Stimulated activated CD4-positive, alpha-beta T cell treated with anti-CD3 and anti-CD28 coated beads, Interleukin-12 subunit alpha, Interleukin-12 subunit beta, amount 100 ng/mL, for 48 hours (primary cell): ENCODE measurements at places on chromosomes 6 and 20.

DNA sequence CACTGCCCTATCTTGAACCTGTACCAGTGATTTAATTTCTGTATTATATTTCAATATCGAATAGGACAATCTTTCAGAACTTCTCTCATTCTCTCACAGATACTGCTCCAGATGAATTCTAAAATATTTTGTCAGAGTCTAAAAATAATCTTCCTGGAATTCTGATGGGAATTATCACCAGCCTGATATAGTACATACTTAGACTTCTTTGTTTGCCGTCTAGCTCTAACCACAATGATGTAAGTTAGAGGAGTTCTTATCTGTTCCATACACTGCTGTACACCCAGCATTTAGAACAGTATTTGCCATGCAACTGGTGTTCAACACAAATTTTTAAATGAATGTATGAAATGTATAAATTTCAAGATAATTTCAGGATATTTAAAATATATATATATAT, 1.3 kb upstream of the HUS1B start:
- DNase-seq, result no peak

DNA sequence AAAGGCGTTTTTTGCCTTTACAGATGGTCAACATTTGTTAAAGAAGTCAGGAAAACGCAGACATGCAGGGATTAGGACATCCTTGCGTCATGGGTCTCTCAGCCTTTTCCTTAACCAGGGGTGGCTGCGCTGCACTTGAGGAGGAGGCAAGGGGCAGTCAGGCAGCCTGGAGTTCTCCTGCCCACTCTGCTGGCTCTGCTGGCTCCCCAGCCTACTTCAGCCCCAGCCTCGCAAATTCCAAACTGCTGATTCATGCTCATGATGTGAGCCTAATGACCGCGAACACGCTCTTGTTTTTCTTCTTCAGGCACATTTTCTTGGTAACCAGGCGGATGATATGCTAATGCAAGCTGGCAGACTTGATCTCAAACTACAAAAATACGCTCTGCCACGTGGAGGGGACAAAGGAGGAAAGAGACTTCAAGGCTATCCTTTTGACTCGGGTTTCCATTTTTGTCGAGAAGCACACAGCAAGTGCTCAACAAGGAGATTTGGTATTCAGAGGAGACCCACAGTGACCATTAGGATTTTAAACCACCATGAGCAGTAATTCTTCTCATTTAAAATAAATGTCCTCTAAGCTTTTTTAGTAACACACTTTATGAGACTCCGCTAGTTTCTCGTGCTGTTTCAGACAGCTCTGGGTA, 290.3 kb upstream of the STXBP5 start:
- DNase-seq, result no peak

DNA sequence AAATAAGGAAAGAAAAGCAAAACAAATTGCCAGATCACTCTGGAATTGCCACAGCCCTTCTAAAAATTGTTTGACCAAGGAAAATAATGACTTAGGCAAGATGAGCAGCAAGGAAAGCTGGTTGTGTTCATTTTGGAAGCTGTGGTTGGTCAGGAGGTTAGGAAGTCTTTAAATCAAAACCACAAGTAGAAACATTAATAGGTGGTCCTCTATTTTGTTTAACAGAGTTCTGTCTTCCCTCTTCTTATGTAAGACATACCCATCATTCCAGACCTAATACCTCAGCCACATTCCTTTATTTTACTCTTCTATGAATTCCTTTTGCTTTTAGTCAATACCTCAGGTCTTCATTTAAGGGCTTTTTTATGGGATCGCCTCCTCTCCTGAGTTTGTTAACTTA, 422.2 kb upstream of the PLCB4 start:
- no peak for DNase-seq

- no peak for DNase-seq
Measured at GRCh38 chr6:436308-437036, 44.9 kb downstream of the IRF4 start.

DNA sequence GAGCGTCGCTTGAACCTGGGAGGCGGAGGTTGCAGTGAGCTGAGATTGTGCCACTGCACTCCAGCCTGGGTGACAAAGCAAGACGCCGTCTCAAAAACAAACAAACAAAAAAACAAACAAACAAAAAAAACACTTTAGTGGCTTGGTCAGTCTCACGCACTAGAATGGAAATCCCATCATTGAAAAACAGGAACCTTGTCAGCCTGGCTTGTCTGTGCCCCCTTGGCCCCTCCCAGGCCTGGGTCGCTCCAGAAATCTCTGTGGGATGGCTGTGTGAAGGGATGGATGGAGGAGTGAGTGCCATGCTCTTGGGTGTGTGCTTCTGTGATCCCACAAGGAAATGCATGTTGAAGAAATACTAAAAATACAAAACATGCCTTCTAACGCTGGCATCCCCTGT, 20.9 kb upstream of the NAA20 start:
- DNase-seq, result no peak

DNA sequence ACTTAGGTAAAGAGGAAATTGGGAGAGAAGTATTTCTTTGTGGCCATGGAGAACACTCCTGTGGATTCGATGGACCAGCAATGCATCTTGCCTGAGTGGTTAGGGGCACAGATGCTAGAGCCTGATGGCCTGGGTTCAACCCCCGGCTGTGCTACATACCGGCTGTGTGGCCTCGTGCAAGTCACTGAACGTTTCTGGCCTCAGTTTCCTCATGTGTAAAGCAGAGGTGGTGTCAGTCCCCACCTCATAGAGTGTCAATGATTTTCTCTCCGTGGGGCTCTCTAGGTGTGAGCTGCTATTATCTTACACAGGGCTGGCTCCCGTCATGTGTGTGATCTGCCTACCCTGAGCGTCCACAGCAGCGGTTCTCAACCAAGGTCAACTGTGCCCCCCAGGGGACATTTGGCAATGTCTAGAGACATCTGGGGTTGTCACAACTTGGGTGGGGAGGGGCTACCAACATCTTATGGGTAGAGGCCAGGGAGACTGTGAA, 50.0 kb upstream of the PTPN1 start:
- DNase-seq, result no peak

- no peak for DNase-seq
Measured at GRCh38 chr6:168625602-168626001, 184.6 kb downstream of the SMOC2 start.

- DNase-seq, result no peak
Measured at GRCh38 chr6:25414755-25415154, 135.6 kb downstream of the CARMIL1 start.

DNA sequence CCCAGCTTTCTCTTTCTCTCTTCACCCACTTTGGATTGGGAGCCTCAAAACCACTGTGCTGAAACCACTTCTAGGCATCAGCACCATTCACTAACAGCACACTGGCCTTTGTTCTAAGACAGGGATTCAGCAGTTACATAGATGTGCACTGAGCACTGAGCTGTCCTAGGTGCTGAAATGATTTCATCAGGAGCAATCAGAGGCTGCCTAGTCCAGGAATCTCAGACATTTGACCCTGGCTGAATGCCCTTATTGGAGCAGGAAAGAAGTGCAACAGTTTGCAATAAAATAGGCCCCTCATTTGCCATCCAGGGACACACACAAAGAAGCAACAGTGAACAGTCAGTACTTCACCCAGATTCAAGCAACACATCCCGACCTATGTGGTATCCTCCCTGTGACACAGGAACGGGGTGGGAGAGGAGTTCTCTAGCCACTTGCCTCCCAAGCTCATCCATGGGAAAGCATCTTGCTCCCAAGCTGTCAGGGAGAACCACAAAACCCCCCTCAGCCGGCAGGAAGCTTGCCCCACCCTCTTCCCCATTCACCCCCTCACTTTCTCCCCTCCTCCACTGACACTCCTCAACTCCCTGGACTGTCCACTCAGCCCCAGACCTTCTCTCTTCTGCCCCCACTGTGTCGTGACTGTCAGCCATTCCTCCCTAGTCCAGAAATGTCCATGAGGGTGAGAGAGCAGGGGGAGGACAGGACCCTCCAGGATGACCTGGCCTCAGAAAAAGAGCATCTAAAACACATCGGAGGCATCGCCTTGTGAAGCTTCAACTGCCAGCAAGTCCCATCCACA, 304.4 kb downstream of the PREX1 start:
- no peak for DNase-seq

DNA sequence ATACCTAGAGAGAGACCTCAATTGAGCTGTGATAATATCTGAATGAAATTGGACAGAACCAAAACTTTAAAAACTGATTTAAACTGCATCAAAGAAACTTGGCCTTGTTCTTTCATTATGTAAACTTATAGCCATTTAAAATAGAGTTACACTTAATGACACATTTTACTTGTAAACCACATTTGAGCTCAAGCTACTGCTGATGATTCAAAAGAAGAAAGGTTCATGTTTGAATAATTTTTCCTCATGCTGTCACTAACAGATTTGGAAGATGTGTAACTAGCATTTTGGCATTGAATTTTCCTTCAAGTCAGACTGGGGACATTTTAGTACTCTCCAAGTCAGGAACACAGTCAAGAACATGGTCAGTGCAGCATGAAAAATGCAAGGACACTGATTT, 26.9 kb downstream of the POPDC3 start:
- no peak for DNase-seq

- DNase-seq, result no peak
Measured at GRCh38 chr20:60718743-60719480, 533.1 kb upstream of the CDH4 start.

DNA sequence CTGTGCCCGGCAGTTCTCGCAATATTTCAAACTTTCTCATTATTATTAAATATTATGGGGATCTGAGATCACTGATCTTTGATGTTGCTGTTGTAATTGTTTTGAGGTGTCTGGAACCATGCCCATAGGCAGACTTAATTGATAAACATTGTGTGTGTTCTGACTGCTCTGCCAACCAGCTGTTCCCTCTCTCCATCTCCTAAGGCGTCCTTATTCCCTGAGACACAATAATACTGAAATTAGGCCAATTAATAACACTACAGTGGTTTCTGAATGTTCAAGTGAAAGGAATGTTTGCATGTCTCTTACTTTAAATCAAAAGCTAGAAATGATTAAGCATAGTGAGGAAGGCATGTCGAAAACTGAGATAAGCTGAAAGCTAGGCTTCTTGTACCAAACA, 7.6 kb downstream of the MAPK14 start:
- no peak for DNase-seq

DNA sequence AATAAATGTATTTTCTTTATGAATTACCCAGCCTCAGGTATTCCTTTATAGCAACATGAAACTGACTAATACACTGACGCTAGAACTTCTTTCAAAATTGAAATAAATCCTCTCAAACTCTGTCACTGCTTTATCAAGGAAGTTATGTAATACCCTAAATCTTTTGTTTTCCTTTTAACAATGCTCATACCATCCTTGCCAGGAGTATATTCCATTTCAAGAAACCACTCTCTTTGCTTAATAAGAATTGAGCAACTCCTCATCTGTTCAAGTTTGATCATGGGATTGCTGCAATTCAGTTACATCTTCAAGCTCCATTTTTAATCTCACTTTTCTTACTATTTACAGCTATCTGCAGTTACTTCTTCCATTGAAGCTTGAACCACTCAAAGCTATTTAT, 707.6 kb upstream of the MARCKS start:
- no peak for DNase-seq
